ENCODE measurements at places on chromosomes 3 and 15.

- no peak for DNase-seq
These were observed 203.8 kb downstream of the SOX2 start for GRCh38 chr3:181915551-181915950.

GRCh38 chr3:98584547-98584946, 8.9 kb downstream of the CPOX start:
- DNase-seq: no peak

DNA sequence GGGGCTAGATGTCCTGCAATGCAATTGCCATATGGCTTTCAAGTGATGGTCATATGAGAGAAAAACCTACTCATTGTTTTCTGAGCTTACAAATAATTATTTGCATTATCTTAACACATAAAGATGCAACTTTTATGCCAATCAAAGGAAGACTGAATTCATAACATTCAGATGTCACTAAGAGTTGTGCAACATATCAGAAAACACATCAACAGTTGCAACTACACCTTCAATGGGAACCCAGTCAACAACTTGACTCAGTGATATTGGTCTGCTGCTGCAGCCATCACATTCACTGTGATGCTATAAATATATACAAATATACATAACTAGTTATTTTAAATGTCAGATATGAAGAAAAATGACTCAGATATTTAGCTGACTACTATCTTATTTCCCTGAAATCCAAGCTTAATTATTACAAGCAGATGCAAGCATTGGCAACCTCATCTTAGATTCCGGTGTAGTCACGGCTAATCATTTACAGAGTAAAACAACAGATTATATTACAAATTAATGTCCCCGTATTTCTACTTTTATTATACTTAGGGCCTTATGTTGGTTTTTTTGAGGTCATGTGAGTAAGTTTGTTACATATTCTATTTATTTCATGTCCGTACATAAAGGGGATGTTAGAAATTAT, 23.7 kb downstream of the CNTN3 start:
- DNase-seq: no peak

DNA sequence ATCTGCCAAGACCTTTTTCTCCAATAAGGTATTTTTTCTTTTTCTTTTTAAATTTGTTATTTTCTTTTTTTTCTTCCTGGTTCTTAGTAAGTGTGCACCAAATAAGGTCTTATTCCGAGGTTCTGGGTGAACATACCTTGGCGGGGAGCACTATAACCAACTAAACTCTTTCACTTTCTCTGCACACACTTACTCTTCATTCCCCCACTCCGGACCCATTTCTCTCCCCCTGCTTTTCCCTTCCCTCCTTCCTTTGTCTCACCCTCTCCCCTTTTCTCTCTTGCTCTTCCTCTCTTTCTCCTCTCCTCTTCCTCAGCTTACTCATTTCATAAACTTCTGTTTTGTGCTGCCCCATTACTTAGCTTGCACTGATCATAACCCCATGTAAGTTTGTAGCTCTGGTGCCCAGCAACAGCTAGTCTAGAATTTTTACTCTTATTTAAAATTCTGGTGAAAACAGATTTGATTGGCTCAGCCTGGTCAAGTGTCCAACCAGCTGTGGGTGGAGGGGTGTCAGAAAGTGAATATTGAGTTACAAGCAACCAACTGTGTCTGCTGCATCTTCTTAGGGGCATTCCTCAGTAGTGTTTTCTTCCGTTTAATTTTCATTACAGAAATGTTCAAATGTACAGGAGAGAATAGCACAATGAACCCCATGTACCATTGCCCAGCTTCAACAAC, 297.5 kb downstream of the SHQ1 start:
- no peak for DNase-seq

DNA sequence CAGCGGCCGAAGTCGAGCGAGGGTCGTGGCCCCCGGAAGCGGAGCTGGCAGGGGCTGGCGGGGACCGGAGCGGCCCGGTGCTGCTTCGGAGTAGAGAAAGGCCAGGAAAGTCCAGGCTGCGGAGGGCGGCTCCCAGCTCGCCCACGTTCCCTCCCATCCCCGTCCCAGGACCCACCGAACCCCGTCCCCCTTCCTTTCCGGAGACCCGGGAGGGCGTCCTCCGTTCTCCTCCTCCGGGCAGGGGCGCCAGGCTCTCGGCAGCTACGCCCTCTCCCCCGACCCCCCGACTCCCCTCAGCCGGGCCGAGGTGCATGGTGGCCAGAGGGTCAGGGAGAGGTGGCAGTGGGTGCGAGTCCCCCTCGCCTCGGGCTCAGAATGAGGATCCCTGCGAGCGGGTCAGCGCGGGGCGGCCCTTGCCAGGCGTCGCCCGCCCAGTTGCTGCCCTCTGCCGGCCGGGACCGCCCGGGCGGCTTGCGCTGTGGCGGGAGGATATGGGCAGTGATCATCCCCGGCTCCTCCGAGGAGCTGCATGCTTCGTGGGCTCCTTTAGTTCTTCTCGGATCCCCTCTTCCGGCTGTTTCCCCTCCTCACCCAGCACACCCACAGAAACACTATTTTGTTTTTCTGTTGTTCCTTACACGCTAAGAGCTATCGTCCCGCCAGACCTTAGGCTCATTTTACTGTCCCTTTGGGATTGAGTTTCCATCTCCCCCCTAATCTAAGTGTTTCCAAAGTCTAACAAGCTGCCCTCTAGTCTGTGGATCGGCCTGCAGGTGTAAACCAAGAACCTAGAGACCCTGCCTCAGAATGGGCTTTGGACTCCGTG, 744 bp upstream of the ALDH1A2 start:
- DNase-seq: peak; percentile 45

GRCh38 chr3:26084629-26085028, 294.7 kb downstream of the OXSM start:
- DNase-seq: no peak

GRCh38 chr3:127518456-127519081, 72.0 kb downstream of the TPRA1 start:
- no peak for DNase-seq

GRCh38 chr15:33292717-33293307, 18.0 kb upstream of the RYR3 start:
- peak; percentile 28 for DNase-seq

DNA sequence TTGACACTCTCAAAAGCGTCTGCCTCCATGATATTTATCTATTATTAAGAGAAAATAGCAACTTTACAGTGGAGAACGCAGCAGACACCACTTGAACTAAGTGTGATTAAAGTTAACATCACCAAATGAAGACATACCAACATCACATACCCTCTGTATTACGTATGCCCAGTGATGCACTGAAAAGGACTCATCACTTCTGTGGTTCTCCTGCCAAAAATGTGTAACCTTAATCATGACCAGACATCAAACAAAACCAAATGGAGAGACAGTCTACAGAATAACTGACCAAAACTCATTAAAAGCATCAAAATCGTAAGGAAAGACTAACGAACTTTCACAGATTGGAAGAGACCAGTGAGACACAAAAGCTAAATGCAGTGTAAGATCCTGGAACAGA, 103.2 kb downstream of the PPP2R3A start:
- no peak for DNase-seq

Data from stimulated activated CD4-positive, alpha-beta T cell treated with anti-CD3 and anti-CD28 coated beads, TNF-alpha, amount 100 ng/mL, for 24 hours (primary cell).